AG04449 (cell line): ENCODE measurements at places on chromosomes 4 and X.

DNA sequence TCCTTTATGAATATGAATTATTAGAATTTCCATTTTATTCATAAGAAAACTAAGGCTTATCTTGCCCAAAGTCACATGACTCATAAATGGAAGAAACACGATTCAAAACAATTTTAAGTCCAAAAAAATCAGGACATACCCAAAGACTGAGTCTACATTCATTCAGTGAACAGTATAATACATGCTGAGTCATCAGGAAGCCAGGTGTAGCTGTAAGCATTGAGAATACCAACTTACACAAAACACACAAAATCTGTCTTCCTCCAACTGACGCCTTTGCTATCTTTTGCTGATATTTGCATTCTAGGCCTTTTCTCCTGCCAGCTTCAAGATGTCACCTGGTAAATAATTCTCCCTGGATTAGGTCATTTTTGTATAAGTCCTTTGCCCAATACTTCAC, 520.1 kb upstream of the GALNT7 start:
- DNase-seq = no peak

GRCh38 chr4:62344915-62345314, 1144.8 kb downstream of the ADGRL3 start:
- no peak for DNase-seq

DNA sequence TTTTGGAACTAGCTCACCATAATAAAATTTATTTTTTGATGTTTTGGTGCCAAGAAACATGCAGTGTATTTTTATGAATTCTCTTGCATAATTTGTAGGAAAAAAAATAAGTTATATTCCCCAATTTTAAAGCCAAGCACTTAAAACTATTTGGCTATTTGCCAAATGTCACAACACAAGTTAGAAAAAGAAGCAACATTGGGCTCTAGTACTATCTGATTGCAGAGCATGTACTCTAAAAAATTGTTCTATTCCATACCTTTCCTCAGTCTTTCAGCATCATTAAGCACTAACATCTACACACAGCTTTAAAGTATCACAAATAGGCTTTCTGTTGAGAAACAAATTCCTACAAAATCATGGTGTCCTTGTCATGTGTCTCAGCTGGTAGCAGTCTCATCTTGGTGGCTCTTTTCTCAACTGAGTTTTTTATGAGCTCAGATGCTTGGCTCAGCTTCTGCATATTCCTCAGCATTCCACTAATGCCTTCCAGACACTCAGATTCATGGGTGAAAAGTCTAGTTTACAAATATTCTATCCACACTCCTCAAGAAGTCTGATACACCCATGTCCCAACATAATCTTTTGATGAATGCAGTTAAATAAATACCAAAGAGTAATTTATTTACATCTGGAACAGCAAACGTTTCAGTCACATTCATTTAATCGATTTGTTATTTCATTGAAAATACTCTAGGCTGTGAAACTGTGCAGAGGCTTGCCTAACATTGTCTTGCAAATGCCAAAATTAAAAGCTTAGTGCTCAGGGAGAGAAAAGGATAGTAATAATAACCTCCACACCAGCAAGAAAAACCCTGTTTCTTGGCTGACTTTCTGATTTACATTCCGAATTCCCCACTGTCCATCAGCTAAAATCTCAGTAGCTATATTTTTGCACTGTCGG, 2209.9 kb downstream of the PCDH7 start:
- no peak for DNase-seq

DNA sequence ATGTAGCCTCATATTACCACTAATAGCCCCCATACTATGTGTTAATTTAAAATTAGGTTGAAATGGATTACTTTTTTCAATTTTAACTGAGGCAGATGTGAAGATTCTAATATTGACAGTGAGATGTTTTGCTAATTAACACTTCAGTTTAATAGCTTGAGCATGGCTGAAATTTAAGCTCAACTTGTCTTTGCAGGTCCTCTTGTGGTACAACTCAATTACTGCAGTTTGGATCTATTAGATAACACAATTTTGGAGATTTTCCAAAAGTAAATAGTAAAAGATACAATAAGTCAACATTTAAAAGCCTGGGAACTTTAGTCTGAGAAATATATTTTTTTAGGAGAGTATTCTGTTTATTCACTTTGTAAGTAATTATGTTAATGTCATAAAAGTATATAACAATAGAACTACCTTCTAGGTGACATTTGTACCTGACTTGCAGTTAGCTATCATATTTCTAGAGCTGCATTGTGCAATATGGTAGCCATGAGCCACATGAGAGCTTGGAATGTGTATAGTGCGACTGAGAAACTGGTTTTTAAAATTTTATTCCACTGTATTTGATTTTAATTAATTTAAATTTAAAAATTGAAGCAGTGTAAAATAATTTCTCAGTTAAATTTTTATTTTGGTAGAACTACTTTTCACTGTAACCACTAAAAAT, 73.1 kb upstream of the FMR1 start:
- no peak for DNase-seq

GRCh38 chrX:151806967-151807540, 72.5 kb downstream of the CNGA2 start:
- DNase-seq = no peak

DNA sequence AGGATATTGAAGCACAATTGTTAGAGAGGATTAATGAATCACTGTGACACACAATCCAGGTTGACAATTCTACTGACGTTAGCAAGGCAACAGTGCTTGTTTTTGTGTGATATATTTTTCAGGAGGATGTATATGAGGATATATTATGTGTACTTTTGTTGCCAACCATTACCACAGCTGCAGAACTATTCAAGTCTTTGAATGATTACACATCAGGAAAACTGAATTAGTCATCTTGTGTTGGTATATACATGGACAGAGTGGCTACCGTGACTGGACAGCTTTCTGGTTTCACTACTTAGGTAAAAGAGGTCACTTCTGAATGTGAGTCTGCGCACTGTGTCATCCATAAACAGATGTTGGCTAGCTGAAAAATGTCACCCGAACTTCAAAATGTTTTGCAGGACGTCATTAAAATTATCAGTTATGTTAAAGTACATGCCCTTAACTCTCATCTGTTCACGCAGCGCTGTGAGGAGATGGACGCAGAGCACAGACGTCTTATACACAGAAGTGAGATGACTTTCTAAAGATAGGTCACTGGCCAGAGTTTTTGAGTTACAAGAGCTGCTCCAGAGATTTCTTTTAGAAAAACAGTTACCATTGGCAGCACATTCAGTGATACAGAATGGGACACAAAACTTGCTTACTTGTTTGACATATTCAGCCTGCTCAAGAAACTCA, 69.0 kb downstream of the MRPL1 start:
- DNase-seq = no peak
